GM04504 (cell line): ENCODE measurements at places on chromosomes 6 and 20.

DNA sequence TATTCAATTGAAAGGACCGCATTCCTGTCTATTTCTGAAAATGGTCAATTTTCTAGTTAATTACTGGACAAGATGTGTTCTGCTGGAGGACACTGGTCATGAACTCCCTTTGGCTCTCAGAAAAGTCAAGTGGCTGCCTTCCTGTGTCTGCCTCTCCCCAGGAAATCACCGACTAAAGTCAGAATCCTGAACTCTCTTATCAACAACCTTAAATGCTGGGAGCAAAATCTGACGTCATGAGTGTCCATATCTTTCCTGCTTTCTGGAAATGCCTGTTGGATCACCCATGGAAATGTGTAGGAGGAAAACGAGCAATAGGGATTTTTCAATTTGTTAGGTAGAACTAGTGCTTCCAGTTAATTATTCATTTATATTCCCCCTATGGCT lies 53.5 kb upstream of the PLCB1 start:
- no peak for DNase-seq

DNA sequence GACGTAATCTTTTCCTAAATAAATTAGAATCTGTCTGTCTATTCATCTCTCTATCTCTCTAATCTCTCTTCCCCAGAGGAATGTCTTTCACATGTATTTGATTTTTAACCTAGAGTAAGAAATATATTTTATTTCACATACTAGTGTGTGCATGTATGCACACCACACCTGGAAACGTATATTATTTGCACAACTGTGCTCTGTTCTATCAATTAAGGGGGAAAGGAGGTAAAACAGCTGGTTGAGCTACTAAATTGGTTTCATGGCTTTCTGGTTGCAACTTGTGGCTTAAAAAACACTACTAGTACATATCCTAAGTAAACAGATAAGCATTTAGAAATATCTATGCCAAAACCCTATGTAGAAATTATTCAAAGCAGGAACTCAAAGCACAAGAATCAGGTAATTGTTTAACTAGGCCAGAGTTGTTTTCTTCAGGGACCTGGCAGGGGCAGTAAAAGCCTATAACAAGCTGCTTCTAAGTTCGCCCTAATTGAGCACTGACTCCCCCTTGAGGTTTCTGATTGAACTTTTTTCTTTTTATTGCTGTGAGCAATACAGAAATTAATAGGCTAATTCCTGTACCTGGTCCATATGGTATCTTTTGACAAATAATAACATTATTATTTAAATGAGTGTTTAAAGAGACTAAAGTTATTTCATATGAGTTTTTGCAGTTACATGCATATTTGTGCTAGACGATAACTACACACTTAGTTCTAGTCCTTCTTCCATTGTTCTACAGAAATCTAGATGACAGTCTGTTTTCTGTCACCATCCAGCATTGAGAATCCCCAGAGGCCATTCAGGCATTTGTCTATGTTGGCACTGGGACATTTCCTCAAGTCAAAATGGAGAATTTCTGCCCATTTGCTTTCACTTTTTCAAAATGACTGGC lies 88.6 kb downstream of the MCHR2 start:
- DNase-seq = peak; percentile 48

- peak; percentile 47 for DNase-seq
Observed at GRCh38 chr6:71288228-71289038, at the start of gene OGFRL1. Gene OGFRL1 (plus strand): TSS chr6:71288811. CDS start chr6:71288937, 126 bp downstream.

- DNase-seq = no peak
Observed at GRCh38 chr6:110233770-110234374, 53.6 kb downstream of the CDC40 start.

DNA sequence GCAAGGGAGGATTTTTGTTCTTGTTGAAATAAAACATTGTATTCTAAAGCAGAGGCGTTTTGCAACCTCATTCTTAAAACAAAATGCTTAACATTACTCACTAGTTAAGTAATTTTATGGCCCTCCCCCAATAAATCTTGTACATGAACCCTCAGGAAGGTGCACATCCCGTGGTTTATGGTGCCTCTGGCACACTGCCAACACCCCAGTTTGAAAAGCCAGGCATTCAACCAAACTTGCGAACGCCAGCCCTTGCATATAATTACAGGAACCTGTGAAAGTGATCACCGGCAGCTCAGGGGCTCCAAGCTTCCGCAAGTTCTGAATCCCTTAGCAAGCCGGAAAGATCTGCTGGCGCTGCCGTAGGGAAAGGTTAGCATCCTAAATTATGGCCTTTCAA lies 1109.0 kb upstream of the FLRT3 start:
- DNase-seq = no peak

- no peak for DNase-seq
Observed at GRCh38 chr20:60868316-60868891, 383.7 kb upstream of the CDH4 start.

GRCh38 chr20:50077818-50078601 lies 34.9 kb downstream of the UBE2V1 start:
- DNase-seq = no peak

DNA sequence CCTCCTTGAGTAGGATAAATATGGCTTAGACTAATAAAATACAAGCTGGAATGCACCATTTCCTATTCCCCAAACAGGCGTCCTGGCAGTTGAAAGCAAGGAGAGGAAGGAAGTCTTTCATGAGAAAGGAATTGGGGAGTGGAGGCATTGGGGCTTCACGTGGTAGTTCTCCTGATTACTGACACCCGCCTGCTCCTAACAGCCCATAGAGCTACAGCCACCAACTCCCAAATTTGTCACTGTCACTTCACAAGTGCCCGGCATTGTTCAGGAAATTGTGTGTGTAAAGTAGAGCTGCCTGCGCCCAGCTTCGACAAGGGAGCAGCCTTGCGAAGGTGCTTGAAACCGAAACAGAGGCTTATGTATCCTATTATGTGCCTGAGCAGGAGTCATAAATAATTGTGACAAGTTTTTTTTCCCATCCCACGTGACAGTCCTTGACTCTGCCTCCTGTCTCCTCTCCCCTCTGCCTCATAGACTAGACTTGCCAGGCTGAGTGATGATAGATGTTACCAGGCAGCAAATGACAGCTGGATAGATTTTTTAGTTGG lies 301.7 kb upstream of the ZFP64 start:
- DNase-seq = peak; percentile 13

GRCh38 chr6:53659458-53659857 lies 6.1 kb downstream of the KLHL31 start:
- DNase-seq = no peak

DNA sequence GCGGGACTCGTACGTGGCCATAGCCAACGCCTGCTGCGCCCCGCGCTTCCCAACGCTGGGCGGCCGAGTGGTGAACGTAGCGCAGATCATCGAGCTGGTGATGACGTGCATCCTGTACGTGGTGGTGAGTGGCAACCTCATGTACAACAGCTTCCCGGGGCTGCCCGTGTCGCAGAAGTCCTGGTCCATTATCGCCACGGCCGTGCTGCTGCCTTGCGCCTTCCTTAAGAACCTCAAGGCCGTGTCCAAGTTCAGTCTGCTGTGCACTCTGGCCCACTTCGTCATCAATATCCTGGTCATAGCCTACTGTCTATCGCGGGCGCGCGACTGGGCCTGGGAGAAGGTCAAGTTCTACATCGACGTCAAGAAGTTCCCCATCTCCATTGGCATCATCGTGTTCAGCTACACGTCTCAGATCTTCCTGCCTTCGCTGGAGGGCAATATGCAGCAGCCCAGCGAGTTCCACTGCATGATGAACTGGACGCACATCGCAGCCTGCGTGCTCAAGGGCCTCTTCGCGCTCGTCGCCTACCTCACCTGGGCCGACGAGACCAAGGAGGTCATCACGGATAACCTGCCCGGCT lies 3.4 kb downstream of the SLC32A1 start:
- no peak for DNase-seq

DNA sequence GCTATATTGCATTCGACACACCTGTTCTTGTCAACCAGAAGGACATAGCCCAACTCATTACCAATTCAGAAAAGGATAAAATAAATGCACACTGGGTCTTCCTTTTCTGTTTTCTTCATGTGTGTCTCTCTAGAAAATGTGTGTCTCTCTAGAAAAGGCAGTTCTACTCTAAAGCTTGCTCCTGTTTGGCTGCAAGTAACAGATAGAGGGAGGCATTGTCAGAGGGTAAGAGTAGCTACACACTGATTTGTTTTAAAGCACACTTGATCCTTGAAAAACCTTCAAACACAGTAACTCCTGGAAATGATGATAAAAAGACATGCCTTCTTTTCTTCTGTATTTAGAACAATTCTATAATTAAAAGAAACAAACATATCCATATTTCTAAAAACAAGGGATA lies 21.3 kb downstream of the GRM1 start:
- DNase-seq = no peak

GRCh38 chr6:155710704-155711103 lies 255.1 kb upstream of the NOX3 start:
- DNase-seq = no peak

DNA sequence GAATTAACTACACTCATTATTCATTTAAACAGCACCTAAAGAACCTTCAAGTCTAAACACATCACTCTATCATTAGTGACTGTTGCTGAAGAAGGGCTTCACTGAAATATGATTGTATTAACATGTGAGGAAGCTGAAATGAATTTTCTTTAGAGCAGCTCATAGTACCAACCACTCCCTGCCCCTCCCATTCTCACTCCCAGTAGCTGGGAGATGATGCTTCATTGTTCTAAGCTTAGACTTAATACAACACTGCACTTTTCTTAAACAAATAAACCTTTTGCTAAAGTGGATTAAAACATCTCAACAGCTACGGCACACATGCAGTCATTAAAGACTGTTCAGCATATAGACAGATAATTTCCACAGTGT lies 63.1 kb downstream of the ATXN1 start:
- no peak for DNase-seq

DNA sequence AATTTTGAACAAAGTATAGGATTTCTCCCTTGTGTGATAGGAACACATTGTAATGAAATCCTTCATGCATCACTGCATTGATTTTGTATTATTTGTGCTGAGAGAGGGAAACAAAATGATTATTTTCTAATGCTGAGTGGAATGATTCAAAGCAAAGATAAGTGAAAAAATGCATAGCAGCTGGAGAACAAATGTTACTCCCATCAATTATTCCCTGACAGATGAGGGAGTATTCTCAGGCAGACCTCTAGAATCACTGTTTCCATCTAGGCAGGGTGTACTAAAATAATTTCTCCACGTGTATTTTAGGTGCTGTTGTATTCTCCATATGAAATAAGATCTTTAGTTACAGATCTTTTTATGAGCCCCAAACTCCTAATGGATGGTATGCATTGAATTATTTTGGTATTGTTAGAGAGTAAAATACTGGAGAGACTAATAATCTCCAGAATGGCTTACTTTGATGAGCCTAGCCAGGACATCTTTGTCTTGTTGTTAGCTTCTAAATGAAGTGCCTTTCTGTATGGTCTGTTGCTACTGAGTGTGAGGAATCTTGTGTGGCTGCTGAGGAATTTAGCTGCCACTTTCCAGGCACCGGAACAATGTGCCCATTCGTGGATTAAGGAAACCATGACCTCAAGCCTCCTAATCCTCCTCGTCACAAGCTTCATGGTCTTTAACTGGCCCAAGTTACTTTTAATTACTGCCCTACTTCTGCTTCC lies 39.6 kb downstream of the RNF217 start:
- no peak for DNase-seq

DNA sequence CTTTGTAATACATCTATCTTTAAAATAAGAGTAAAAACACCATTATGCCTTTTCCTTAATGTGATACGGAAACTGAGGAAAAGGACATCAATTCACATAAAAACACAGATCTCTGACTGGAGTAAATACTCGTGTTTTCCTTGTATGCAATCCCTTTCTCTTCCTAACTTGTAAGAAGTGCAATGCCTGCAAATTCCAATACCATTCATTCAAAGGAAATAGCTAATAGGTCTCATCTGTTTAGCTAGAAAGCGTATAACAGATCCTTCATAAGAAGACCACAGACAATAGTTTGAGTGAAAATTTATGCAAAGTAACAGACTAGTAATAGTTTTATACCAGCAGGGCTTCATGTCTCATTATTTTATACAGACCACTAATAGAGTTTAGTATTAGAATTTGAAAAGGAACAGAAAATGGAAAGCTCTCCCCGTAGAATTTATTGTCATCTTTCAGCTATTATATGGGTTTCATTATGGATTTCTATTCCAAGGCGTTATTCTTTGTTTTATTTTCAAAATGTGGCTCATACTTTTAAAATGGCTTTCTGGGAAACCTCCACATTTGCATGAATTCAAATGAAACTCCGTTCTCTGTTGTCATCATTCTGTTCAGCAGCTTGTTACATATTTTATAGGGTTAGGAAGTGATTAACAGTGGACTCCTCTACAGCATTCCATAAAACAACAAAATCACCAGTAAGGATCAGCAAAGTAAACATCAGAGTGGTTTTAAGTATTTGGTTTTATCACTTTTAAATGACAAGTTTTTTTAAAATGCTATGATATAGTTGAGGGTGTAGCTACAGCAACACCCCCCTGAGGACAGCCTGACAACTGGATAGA lies 186.7 kb downstream of the BTBD9 start:
- no peak for DNase-seq

- DNase-seq = no peak
Observed at GRCh38 chr6:106972500-106972899, 2.0 kb downstream of the CD24 start.

DNA sequence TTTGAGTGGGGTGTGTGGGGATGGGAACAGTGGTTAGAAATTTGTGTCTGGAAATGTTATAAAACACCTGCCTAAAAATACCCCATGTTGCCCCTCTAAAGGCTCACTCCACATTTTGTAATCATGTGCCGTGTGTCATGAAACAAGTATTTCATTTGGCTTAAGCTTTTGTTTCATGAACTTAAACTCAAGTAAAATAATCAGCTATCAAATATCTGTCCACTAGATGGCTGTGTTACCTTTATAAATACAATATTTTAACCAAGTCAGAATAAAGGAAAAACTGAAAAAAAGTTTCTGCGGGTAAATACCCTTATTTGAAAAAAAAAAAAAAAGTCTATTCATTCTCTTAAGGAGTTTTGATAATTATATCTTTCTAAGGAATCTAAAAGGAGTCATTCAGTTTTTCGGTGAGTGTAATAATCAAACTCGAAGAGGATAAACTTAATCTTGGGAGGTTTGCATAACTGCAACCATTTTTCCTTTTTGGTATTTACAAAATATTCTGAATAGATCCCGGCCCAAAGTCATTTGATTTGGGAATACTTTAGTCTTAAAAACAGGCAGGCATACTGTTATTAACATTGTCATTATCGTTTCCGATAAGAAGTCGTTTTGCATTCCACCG lies 29.9 kb upstream of the MTRF1L start:
- peak; percentile 24 for DNase-seq

DNA sequence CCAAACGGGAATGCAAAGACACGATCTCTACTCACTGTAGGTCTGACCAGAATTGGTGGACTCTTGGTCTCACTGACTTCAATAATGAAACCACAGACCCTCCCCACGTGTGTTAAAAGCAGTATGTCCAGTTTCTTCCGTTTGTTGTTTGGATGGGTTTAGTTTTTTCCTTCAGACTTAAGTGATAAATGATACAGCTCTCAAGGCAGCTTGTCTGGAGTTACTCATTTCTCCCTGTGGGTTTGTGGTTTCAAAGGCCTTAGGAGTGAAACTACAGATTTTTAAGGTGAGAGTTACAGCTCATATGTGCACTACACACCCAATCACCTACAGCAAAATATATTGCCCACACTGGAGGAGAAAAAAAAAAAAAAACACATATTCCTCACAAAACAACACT lies 86.7 kb upstream of the STMND1 start:
- DNase-seq = peak; percentile 44

GRCh38 chr20:47238780-47239718 lies 117.5 kb downstream of the ZMYND8 start:
- no peak for DNase-seq
